ENCODE measurements at places on chromosomes 7 and 10. TPM values are rescaled to one million over a fixed set of nuclear protein-coding genes. Genes with fewer than 3 reads are reported as not detected.
A peak's percentile ranks its signal among the peaks of the same experiment; 100 is the strongest.

DNA sequence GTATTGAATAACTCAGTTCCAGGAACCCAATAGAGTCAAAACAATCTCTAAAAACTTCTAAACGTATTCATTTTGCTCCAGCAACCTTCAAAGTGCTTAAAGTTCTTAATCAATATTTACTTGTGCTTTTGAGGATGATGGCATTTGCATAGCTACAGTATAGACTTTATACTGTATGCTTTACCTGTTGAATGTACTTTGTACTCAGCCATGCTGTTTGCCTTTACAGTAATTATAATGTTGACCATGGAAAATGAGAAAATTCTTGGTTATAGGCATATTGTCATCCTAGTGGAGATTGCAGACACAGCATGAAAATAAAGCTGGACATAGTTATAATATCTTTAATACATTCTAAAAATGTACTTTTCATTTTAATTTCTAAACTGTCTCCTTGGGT is 762.7 kb upstream of the PHF14 start:
- no peaks in the 10 kb centered on the region for H3K36me3 ChIP-seq
- H3K4me3 ChIP-seq: no peak overlapping the region
- no peak for DNase-seq
- H3K4me1 ChIP-seq: peaks cover 3% of the 10 kb centered on the region
- H3K27me3 ChIP-seq: no peaks in the 10 kb centered on the region
- no peak overlapping the region for H3K27ac ChIP-seq

DNA sequence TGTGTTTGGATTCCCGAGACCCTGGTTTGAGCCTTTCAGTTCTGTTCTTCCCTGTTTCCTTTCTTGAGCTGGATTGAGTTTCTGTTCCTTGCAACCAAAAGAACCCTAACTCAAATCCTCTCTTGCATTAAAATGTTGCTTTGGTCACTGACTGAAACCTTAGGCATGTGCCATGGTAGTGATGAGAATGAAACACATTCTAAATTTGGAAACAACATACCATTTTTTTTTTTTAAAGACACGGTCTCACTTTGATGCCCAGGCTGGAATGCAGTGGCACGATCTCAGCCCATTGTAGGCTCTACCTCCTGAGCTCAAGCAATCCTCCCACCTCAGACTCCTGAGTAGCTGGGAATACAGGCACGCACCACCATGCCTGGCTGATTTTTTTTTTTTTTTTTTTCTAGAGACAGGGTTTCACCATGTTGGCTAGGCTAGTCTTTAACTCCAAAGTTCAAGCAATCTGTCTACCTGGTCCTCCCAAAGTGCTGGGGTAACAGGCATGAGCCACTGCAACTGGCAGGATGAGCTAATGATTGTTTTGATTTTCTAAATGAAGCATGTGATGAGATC is 8.4 kb downstream of the THAP5 start:
- peaks cover 2% of the 10 kb centered on the region for H3K36me3 ChIP-seq
- H3K27me3 ChIP-seq: no peaks in the 10 kb centered on the region
- no peaks in the 10 kb centered on the region for H3K4me1 ChIP-seq
- DNase-seq: no peak

GRCh38 chr10:128098631-128099030 is 27.6 kb downstream of the MKI67 start:
- H3K4me1 ChIP-seq: no peaks in the 10 kb centered on the region
- H3K4me3 ChIP-seq: no peak overlapping the region
- H3K27ac ChIP-seq: no peak overlapping the region
- no peaks in the 10 kb centered on the region for H3K27me3 ChIP-seq
- DNase-seq: no peak
- no peaks in the 10 kb centered on the region for H3K36me3 ChIP-seq

- H3K4me1 ChIP-seq: no peaks in the 10 kb centered on the region
- H3K27me3 ChIP-seq: no peaks in the 10 kb centered on the region
- no peaks in the 10 kb centered on the region for H3K36me3 ChIP-seq
- no peak overlapping the region for H3K27ac ChIP-seq
- H3K4me3 ChIP-seq: no peak overlapping the region
Measured at GRCh38 chr7:108467391-108467790, 11.2 kb upstream of the NRCAM start.

GRCh38 chr7:30252885-30253795 is 31.3 kb upstream of the ZNRF2 start:
- H3K27ac ChIP-seq: peak overlapping the region; percentile 41
- no peak overlapping the region for H3K4me3 ChIP-seq
- peak; percentile 78 for DNase-seq
- H3K4me1 ChIP-seq: peaks cover 62% of the 10 kb centered on the region

DNA sequence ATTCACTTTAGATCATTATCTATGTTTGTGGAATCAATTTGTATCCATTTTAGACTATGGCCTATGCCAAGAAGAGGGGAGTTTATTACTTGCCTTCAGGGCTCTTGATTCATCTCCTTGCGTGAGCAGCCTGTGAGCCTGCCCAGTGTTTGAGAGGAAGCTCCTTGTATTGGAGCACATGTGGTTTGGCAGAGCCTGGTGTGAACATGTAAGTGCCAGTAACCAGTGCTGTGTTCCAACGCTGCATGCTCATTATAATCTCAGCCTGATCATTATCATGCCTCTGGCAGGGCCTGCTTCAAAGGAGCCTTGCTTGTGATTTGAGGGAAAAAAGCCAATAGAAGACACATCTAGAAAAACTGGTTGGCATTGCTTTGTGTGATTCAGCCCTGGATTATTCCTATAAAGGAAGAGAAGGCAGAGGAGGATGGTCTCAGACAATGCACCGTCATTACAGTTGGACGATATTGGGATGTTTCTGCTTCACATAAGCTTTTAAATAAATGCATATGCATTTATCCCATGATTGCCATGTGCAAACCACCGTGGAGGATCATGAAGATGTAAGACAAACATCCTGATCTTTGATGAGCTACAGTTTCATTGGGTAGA is 203.4 kb upstream of the AHR start:
- H3K4me3 ChIP-seq: no peak overlapping the region
- no peaks in the 10 kb centered on the region for H3K36me3 ChIP-seq
- H3K27ac ChIP-seq: no peak overlapping the region
- H3K27me3 ChIP-seq: no peaks in the 10 kb centered on the region
- no peak for DNase-seq

- no peaks in the 10 kb centered on the region for H3K27me3 ChIP-seq
- H3K4me3 ChIP-seq: no peak overlapping the region
- no peaks in the 10 kb centered on the region for H3K36me3 ChIP-seq
Measured at GRCh38 chr7:8172372-8173354, 89.3 kb downstream of the ICA1 start.

The CYP26C1 gene
- total RNA-seq: 0.33 TPM

The ASCC1 gene
- total RNA-seq: 16.1 TPM

The HOXA13 gene
- total RNA-seq: not detected

All from body of pancreas (tissue), 4 donors.